Naive thymus-derived CD4-positive, alpha-beta T cell (primary cell): ENCODE measurements at places on chromosomes 13 and 19. TPM values are rescaled to one million over a fixed set of nuclear protein-coding genes. Genes with fewer than 3 reads are reported as not detected.

DNA sequence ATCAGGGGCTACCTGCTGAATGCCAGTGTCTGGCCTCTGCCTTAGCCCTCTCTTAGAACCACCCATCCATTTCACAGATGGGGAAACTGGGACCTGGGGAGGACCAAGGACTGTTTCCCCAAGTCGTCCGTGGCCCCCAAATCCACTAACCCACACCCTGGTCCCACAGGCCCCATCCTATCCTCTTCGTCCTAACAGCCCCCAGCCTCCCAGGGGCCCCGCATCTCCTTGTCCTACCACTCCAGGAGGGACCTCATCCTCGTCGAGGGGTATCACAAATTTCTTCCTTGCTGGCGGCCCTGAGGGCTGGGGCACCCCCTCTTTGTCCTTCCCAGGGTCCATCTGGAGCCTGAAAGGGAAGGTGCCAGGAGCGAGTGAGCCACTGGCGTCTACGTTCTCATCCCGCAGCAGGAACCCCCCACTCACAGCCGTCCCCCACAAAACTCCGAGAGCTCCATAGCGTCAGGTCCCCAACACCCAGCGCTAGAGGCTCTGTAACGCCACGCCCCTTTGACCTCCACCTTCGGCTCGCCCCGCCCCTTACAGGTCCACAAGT lies 606 bp downstream of the ERCC1 start:
- no peaks in the 10 kb centered on the region for H3K36me3 ChIP-seq
- H3K4me1 ChIP-seq, result peaks cover 24% of the 10 kb centered on the region
- H3K27ac ChIP-seq, result peak overlapping the region; percentile 77
- H3K27me3 ChIP-seq, result no peaks in the 10 kb centered on the region

DNA sequence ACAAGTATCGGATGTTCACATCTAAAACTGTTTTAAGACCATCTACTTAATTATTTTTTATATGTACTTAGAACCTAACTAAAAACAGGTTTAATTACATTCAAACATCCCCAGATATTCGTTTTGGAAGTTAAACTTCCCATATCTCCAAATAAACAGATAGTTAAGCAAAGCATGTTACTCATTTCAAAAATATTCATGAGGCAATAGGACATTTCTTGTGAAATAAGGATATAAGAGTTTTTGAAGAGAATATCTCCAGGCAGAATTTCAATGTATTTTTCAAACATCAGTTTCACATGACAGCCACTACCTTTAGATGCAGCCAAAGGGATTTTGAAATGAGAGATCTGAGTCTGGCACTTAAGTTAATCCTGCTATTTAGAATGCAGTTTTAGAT lies 697.5 kb downstream of the SLITRK1 start:
- H3K4me3 ChIP-seq, result no peak overlapping the region
- no peak for DNase-seq
- no peaks in the 10 kb centered on the region for H3K36me3 ChIP-seq
- H3K4me1 ChIP-seq, result no peaks in the 10 kb centered on the region
- H3K27ac ChIP-seq, result no peak overlapping the region

- H3K27ac ChIP-seq, result no peak overlapping the region
- H3K4me1 ChIP-seq, result no peaks in the 10 kb centered on the region
- no peaks in the 10 kb centered on the region for H3K27me3 ChIP-seq
- H3K36me3 ChIP-seq, result no peaks in the 10 kb centered on the region
- H3K4me3 ChIP-seq, result no peak overlapping the region
- DNase-seq, result peak; percentile 56
Observed at GRCh38 chr19:51422053-51422448, 4.6 kb upstream of the SIGLEC10 start.

- H3K36me3 ChIP-seq, result no peaks in the 10 kb centered on the region
- no peak for DNase-seq
- no peaks in the 10 kb centered on the region for H3K27me3 ChIP-seq
- H3K4me1 ChIP-seq, result no peaks in the 10 kb centered on the region
Observed at GRCh38 chr13:43908156-43909126, 28.7 kb downstream of the LACC1 start.

DNA sequence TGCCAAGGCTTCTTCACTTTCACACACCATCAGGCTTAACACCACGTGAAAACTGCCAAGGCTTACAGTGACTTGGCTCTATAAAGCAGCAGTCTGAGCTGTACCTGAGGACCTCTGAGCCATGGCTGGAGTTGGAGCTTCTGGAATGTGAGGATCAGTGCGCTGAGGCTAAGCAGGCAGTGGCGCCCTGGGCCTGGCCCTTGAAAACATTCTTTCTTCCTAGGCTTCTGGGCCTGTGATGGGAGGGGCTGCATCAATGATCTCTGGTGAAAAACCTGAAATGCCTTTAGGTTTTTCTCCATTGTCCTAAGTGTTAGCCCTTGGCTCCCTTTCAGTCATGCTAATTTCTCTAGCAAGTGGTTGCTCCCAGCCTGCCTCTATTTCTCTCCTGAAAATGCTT lies 192.5 kb upstream of the PCDH20 start:
- H3K27me3 ChIP-seq, result no peaks in the 10 kb centered on the region
- no peak for DNase-seq
- no peaks in the 10 kb centered on the region for H3K4me1 ChIP-seq
- no peak overlapping the region for H3K4me3 ChIP-seq

DNA sequence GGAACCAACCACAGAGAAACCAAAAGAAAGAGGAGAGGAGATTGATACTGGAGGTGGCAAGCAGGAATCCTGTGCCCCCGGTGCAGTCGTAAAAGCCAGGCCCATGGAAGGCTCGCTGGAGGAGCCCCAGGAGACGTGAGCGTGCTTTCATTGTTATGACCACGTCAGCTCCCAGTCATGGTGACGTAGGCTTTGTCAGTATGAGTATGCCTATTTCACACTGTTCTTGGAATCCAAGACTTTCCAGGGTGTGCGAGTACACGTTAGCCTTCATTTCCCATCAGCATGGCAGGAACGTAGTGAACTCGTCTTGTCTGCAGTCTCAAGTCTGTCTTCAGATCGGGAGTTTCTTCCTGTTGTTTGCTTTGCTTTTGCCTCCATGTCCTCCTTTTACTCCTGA lies 15.4 kb upstream of the CHAMP1 start:
- H3K4me1 ChIP-seq, result no peaks in the 10 kb centered on the region
- H3K4me3 ChIP-seq, result no peak overlapping the region
- DNase-seq, result no peak
- H3K27ac ChIP-seq, result no peak overlapping the region

DNA sequence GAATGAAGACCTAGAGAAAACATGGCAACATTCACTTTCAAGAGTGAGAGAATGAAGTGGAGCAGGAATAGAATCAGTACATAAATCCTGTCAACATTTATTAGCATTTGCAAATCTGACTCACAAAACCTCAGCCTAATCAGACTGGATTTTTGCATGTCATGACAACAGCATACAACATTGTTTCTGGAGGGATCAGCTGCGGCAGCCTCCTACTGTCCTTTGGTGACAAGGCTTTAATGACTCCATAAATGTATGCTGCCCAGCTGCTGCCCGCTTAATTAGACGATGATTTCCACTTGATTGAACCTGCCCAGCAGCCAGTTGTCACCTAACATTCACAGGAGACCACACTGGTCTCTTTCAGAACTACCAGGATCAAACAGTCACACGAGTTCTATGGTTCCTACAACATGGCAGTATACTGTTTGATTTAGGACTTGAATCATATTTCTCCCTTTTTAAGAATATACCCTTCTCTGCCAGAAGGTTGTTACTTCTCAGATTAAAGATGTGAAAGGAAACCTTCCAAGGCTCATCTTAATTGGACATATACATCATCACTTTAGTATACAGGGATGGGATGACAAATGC lies 9.3 kb downstream of the EBPL start:
- DNase-seq, result no peak
- no peaks in the 10 kb centered on the region for H3K4me1 ChIP-seq
- no peak overlapping the region for H3K27ac ChIP-seq
- H3K27me3 ChIP-seq, result no peaks in the 10 kb centered on the region
- no peak overlapping the region for H3K4me3 ChIP-seq
- H3K36me3 ChIP-seq, result peaks cover 4% of the 10 kb centered on the region

- peaks cover 17% of the 10 kb centered on the region for H3K4me1 ChIP-seq
- DNase-seq, result no peak
- no peak overlapping the region for H3K27ac ChIP-seq
Observed at GRCh38 chr19:18921593-18921992, 2.1 kb downstream of the DDX49 start.

- H3K36me3 ChIP-seq, result no peaks in the 10 kb centered on the region
- peaks cover 56% of the 10 kb centered on the region for H3K4me1 ChIP-seq
- DNase-seq, result no peak
- H3K27me3 ChIP-seq, result no peaks in the 10 kb centered on the region
- no peak overlapping the region for H3K4me3 ChIP-seq
Observed at GRCh38 chr19:16265205-16265604, 59.4 kb upstream of the KLF2 start.

DNA sequence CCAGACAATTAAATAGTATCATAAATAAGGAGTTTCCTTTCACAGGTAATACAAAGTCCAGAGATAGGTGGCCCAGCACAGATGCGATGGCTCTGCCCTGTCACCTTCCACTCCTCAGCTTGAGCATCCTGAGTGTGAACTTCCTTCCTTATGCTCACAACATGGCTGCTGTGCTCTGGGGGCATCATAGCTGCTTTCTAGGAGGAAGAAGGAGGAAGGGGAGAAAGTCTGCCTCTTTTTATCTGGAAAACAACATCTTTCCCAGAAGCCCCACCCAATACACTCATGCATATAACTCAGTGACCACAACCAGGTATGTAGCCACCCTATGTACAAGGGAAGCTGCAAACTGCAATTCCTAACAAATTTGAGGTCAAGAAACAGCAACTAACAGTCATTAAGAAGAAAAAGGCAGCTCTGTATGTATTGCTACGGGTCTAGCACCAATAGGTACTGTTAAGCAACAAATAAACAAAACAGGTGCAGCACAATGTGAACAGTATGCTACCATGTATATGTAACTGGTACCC lies 201.2 kb upstream of the UBL3 start:
- no peak for DNase-seq
- no peak overlapping the region for H3K4me3 ChIP-seq
- no peaks in the 10 kb centered on the region for H3K27me3 ChIP-seq
- peaks cover 4% of the 10 kb centered on the region for H3K4me1 ChIP-seq
- H3K36me3 ChIP-seq, result no peaks in the 10 kb centered on the region

DNA sequence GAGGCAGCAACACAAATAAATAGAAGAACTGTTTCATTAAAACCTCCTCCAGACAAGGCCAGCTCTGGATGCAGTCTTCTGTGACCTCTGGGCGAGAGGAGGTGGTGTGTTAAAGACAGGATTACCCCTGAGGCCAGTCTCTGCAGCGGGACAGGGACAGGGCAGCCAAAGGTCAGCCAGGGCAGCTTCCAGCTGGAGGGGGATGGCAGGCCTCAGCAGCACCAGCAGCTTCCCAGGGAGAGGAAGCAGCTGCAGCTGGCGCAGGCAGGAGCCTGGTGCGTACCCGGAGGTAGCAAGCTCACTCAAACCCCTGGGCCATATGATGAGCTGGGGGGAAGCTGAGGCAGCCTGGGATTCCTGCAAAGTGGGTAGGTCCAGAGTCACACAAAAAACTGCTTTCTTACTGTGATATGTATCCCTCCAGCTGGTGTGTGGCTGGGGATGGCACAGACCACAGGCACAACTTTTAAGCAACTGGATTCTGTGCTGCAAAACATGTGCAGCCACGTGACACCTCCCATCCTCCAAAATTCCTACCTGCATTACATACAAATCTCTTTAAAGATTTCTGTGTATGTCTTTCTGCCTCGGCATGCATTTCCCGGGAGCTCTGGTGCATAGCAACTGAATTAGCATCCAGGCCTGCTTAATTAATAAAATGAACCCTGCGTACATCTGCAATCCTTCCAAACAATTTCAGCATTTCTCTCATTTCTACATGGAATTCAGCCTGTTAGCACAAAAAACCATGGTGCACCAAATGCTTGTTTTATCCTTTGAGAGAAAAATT lies 238.3 kb upstream of the MAB21L1 start:
- no peaks in the 10 kb centered on the region for H3K36me3 ChIP-seq
- no peaks in the 10 kb centered on the region for H3K27me3 ChIP-seq
- H3K27ac ChIP-seq, result no peak overlapping the region
- H3K4me3 ChIP-seq, result no peak overlapping the region
- no peak for DNase-seq

DNA sequence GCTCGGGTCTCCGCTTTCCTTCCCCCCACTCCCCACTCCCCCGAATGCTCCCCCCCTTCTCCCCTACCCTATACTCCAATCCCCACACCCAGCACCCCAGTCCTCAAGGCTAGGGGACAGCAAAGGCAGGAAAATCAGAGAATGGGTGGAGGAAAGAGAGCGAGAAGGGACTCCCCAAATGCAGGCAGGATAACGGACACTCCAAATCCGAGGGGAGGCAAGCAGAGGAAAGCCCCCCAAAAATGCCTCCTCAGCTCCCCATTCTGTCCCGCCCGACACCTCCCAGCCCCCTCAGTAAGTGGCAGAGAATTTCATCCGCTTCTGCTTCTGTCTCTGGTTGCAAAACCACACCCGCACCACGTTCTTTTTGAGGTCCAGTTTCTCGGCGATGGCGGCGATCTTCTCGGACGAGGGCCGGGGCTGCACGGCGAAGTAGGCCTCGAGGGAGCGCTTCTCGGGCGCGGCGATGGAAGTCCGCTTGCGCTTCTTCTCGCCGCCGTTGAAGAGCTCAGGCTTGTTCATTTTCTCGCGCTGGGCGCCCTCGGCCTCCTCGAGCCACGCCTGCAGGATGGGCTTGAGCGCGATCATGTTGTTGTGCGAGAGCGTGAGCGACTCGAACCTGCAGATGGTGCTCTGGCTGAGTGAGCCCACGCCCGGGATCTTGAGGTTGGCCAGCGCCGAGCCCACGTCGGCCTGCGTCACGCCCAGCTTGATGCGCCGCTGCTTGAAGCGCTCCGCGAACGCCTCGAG lies 2.1 kb downstream of the POU4F1 start:
- peak overlapping the region; percentile 46 for H3K4me3 ChIP-seq
- H3K4me1 ChIP-seq, result no peaks in the 10 kb centered on the region
- H3K36me3 ChIP-seq, result no peaks in the 10 kb centered on the region
- no peak for DNase-seq
- peaks cover 72% of the 10 kb centered on the region for H3K27me3 ChIP-seq

GRCh38 chr13:79593641-79594275 lies 112.8 kb downstream of the NDFIP2 start:
- no peak overlapping the region for H3K27ac ChIP-seq
- no peaks in the 10 kb centered on the region for H3K4me1 ChIP-seq
- H3K27me3 ChIP-seq, result no peaks in the 10 kb centered on the region
- no peak overlapping the region for H3K4me3 ChIP-seq
- no peak for DNase-seq

DNA sequence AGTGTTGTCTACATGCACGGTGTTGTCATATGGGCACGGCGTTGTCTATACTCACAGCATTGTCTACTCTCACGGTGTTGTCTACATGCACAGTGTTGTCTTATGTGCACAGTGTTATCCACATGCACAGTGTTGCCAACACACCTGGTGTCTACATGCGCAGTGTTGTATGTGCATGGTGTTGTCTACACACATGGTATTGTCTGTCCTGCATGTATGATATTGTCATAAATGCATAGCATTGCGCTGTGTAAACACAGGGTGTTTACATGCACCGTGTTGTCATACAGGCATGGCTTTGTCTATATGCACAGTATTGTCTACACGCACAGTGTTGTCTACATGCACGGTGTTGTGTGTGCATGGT lies 6.8 kb downstream of the ADPRHL1 start:
- no peak for DNase-seq
- no peaks in the 10 kb centered on the region for H3K27me3 ChIP-seq
- H3K4me1 ChIP-seq, result no peaks in the 10 kb centered on the region
- no peaks in the 10 kb centered on the region for H3K36me3 ChIP-seq

- no peak for DNase-seq
- no peak overlapping the region for H3K4me3 ChIP-seq
- no peaks in the 10 kb centered on the region for H3K27me3 ChIP-seq
- H3K36me3 ChIP-seq, result no peaks in the 10 kb centered on the region
- H3K27ac ChIP-seq, result no peak overlapping the region
Observed at GRCh38 chr13:92894447-92894846, 332.2 kb upstream of the GPC6 start.

The FCER2 gene
- total RNA-seq, result 3.8 TPM

The KLF2 gene
- total RNA-seq, result 195 and 200 TPM in 2 replicates

The JAK3 gene
- 285 and 296 TPM in 2 replicates for total RNA-seq

The DNAAF3 gene
- total RNA-seq, result not detected

The SYNE4 gene
- total RNA-seq, result 1.7 and 2.4 TPM in 2 replicates

The FGF22 gene
- not detected for total RNA-seq

The ZNF415 gene
- 0.93 TPM for total RNA-seq
